ENCODE measurements at places on chromosomes 6 and 20.
A peak's percentile ranks its signal among the peaks of the same experiment; 100 is the strongest.

GRCh38 chr6:150065083-150065482 lies 3.8 kb downstream of the ULBP3 start:
- no peak for DNase-seq

GRCh38 chr20:37481610-37482009 lies 39.4 kb upstream of the NNAT start:
- DNase-seq = no peak

DNA sequence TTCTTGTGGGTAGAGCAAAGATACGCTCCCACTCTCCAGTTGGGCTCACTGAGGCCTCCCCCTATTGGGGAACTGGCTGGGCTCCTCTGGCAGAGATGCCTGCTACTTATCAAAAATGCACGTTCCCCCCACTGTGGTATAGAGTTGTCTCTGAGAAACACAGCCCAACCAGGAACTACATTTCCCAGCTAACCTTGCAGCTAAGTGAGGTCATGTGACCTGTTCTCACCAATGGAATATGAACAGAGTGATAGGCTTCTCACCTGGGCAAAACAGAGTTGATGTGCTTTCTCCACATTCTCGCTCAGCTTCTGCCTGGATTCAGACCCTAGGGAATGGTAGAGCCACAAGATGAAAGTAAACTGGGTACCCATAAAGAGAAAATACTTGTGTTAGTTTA lies 49.1 kb upstream of the PTPRT start:
- DNase-seq = no peak

DNA sequence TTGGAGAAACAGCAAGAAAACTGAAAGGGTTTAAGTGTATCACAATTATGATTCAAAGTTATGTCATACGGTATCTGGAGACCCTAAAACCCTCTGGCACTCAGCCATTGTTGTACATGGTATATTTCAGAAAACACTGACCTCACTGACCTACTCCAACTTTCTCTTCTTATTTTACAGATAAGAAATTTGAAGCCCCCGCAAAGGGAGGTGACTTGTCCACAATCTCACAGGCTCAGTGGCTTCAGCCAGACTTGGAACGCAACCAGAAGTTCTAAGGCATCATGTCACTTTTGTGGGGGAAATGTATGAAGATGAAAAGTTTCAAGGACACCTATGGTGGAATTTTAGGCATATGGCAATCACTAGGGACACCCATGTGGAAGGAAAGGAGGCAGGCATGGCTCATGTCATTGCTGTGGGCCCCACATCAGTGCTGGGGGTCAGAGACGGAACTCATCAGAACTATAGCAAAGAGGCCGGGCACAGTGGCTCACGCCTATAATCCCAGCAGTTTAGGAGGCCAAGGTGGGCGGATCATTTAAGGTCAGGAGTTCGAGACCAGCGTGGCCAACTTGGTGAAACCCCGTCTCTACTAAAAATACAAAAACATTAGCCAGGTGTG lies 5.2 kb upstream of the TRIB3 start:
- DNase-seq = no peak

- DNase-seq = no peak
Measured at GRCh38 chr6:121330516-121330915, 3.8 kb downstream of the TBC1D32 start.

DNA sequence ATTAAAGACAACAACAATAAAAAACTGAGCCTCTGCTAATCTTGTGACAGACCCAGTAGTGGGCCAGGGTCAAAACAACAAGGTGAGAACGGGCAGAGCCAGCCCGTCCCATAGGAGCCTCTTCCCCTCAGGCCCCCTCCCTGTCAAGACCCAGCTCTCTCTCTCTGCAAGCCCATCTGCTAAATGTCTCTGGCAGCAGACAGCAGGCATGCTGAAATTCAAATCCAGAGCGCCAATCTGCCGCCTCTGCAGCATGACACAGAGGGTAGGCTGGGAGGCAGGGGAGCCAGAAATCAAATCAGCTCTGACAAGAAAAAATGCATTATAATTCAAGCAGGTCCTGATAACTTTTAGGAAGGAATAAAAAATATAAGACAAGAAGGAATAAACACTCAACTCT lies 26.3 kb downstream of the METTL24 start:
- no peak for DNase-seq

- DNase-seq = no peak
Measured at GRCh38 chr6:40779409-40779808, 192.2 kb upstream of the LRFN2 start.

GRCh38 chr6:99333068-99333467 lies 16.4 kb downstream of the FAXC start:
- DNase-seq = no peak

DNA sequence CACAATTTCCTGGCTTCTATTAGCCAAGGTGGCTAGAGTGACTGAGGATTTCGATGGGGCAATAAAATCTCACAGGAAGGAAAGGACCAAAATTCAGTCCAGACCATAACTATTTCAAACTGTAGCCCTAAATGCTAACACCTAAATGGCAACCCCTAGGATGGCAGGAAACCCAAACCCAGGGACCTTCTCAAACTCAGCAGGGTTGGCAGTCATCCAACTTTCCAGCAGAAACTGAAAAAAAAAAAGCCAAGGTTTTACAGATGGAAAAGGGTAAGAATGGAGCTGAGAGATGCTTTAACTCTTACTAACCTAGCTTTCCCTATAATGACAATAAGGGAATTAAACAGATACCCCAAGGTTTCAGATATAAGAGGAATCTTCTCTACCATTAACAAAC lies 10.5 kb downstream of the IBTK start:
- DNase-seq = no peak

- DNase-seq = no peak
Measured at GRCh38 chr6:38542031-38542430, 97.7 kb downstream of the BTBD9 start.

- no peak for DNase-seq
Measured at GRCh38 chr6:9834233-9834632, 580.6 kb downstream of the TFAP2A start.

DNA sequence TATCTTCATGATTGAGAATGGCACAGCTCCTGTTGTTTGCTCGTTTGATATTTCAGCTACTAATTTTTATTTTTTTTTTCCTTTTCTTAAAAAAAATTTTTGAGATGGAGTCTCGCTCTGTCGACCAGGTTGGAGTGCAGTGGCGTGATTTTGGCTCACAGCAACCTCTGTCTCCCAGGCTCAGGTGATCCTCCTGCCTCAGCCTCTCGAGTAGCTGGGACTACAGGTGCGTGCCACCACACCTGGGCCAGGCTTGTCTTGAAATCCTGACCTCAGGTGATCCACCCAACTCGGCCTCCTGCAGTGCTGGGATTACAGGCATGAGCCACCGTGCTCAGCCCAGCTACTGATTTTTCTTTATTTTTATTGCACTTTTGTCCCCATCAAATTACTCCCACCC lies 150.2 kb upstream of the SIM1 start:
- no peak for DNase-seq

DNA sequence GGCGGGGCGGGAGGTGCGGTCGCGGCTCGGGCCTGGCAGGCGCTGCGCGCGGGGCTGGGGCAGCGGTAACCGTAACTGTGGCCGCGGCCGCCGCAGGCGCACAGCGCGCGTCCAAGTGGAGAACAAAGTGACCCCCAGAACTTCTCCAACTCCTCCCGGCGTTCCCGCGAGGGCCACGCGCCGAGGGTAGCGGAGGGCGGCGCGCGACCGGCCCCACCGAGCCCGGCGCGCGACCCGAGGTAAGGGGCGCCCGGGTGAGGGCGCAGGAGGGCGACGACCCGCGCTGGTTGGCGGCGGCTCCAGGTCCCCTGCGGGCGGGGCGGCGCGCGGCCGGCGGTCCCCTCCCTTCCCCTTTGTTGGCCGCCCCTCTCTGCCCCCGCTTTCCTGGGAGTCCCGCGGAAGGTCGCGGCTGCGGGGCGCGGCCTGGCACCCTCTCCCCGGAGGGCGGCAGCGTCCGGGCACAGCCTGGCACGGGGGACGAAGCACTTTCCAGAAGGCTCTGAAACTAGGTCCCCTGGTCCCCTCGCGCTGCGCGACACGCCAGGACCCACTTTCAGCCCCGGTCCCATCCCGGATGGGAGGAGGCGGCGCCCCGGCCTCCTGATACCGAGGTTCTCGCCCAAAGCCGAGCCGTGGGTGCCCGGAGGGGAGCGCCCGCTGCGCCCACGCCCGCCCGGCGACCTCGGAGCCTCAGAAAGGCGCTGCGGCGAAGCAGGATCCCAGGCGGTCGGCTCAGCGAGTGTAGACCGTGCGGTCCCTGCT lies at the start of gene TIAM2:
TSS of gene TIAM2 (plus strand) at position 62 of the 762 bp plus-strand sequence. CDS start 133,909 bp downstream, outside the sequence.
- no peak for DNase-seq

GRCh38 chr6:44439270-44440045 lies 52.0 kb downstream of the CDC5L start:
- no peak for DNase-seq

DNA sequence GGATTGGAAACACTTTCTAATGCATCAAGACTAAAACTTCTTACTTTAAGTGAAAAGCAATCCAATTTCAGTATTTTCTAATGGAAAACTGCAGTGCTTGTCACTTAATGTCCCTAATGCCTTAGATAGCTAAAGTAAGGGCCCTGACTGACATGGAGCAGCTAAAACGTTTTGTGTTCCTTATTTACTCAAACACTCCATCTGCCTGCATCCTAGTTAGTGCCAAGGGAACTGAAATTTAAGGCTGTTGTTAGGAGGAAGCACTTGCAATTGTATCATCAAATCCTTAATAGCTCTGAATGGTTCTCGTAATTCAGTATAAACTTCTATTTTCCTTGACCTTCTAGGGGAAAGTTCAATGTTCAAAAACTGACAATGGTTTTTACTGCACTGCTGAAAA lies 127.4 kb downstream of the GJA10 start:
- no peak for DNase-seq

- no peak for DNase-seq
Measured at GRCh38 chr20:4272225-4272624, 256.9 kb upstream of the RNF24 start.

- no peak for DNase-seq
Measured at GRCh38 chr6:170271771-170272314, 19.0 kb downstream of the DLL1 start.

GRCh38 chr6:27250277-27251111 lies 3.0 kb downstream of the PRSS16 start:
- no peak for DNase-seq

DNA sequence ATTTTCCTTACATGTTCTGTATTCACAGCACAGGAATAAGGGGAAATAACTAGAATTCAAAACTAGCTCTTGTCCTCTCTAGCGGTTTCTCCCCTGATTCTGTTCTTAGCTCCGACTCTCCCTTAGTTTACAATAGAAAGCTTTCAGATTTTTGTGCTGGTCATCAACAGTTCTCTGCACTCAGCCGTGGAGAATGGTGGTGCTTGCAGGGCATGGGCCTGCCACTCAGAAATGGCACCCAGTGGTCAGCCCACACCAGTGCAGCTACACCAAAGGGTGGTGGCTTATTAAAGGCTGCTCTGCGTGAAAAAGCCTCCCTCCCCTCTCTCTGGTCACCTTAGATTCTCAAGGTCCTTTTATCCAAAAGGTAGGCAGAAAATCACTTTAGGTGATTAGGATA lies 123.5 kb downstream of the SASH1 start:
- no peak for DNase-seq

DNA sequence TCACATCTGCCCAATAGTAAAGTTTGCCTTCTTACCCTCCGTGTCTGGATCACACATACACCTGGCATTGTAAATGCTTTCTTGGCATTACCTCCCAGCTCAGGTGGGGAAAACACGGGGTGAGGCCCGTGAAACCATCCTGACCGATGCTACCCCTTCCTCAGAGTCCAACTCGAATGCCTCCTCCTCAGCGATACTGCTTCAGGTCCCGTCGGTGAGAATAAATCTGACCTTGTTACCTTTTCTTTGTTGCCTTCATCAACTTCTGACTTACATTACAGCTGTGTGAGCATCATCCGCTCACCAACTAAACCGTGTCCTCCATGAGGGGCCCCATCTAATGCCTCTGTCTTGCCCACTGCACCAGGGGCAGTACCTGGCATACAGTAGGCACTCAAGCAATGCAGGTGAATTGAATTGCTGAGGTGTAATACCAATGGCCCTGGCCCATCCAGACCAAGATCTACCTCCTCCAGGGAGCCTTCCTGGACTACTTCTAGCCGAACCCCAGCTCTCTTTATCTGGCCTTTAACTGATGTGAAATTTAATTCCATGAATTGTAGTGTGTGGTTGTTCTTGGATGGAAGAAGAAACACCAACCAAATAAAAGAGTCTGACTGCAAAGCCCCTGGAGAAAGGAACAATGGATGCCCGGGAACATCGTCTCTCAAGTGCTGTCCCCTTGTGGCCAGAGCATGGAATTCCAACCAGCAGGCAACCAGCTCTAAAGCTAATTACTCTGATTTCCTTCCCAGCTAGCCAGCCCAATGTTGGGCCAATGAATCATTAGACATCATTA lies 141.5 kb downstream of the ANKRD60 start:
- no peak for DNase-seq

DNA sequence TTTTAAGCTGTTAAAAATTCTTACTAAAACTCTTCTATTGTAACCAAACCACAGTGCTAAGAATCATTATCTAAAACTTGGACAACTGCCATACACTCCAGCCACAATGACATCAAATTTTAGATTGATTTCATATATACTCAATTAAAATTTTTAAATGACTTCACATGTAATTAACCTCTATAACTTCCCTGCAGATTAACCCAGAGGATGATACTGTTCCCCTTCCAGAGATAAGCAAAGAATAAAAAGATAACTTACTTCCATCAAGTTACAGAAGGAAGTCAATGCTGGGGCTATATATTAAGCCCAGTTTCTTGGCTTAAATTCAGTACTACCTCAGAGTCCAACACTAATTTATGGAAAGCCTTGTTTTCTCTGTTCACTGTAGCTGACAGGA lies 71.3 kb downstream of the ARHGAP18 start:
- DNase-seq = no peak

DNA sequence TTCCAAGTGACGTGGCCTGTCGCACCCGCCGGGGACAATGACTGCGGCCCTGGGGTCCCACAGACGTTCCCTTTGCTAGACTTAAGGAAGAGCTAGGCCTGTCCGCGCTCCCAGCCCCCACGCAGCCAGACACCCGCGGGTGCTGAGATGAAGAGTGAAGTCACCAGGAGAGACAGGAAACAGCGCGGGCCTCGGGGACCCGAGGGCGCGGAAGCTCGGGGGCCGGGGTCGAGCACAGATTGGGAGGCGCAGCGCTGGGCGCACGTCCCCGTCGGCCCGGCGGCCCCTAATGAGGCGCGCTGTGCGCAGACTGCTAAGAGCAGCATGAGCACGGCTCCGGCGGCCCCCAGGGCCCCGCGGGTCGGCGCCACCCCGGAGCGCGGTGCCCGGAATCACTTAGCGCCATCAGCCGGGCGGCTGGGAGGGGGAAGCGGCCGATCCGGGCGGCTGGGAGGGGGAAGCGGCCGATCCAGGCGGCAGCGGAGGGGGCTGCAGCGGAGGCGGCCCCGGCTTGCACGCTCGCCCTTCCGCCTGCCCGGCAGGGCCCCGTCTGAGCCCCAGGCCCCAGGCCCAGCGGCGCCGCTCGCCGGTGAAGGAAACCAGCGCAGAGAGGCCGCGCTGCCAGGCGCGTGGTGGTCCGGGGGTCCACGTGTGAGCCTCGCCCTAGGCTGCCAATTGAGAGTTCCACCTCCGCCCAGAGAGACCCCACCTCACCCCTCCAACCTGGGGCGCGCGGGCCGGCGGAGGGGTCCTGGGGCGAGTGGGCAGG lies 8.3 kb upstream of the AVP start:
- no peak for DNase-seq

GRCh38 chr6:24696097-24696496 lies 22.9 kb downstream of the C6orf62 start:
- no peak for DNase-seq

GRCh38 chr6:138541823-138542481 lies 42.7 kb upstream of the NHSL1 start:
- no peak for DNase-seq

GRCh38 chr6:13866301-13866700 lies 51.9 kb upstream of the MCUR1 start:
- no peak for DNase-seq

- peak; percentile 25 for DNase-seq
Measured at GRCh38 chr6:42898891-42899361, 16.9 kb upstream of the PTCRA start.

Measured in NCI-H1417 treated with DMSO at 0.1 percent for 48 hours (cell line).